ENCODE measurements at places on chromosomes 7 and 10.

DNA sequence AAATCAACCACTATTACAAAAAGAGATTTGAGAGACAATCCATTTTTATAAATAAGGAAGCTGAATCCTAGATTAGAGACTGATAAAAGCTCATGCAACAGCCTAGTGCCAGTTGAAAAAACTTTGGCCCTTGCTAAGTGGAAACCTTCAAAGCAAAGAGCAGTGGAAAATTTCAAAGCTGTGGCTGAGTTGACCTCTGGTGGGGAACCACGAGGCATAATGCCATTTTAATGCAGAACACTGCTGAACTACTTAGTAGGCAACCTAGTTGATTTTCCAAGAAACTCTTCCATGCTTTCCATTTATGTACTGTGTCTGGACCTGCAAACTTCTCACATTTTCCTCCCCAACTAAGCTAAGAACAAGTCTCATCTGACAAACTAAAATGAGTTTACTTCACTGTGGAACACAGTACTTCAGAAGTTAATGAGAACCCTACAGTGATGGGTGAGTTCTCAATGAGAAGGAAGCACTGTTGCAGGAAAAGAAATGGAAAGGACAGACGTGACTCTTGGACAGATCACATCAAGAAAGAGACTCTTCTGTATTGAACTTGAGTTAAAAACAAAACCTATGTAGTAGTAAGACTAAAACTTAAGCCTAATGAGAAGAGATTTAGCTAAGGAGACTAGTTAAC lies 19.5 kb downstream of the FZD9 start:
- no peak overlapping the region for H3K4me3 ChIP-seq
- DNase-seq: no peak
- peak overlapping the region; percentile 35 for H3K27ac ChIP-seq

- H3K27ac ChIP-seq: no peak within 1 kb of the TSS
- H3K27me3 ChIP-seq: peaks cover 80% of the 10 kb centered on the region
- no peak within 1 kb of the TSS for H3K4me3 ChIP-seq
Observed at GRCh38 chr10:133087679-133088178, at the start of gene ADGRA1. Gene ADGRA1 (plus strand): TSS chr10:133087924. CDS start chr10:133088910, 986 bp downstream.

GRCh38 chr10:115898242-115898641 lies 374.8 kb downstream of the GFRA1 start:
- no peak overlapping the region for H3K4me3 ChIP-seq
- H3K27me3 ChIP-seq: no peaks in the 10 kb centered on the region
- no peaks in the 10 kb centered on the region for H3K36me3 ChIP-seq
- DNase-seq: no peak

- no peak overlapping the region for H3K27ac ChIP-seq
- no peak overlapping the region for H3K4me3 ChIP-seq
- H3K27me3 ChIP-seq: no peaks in the 10 kb centered on the region
- DNase-seq: no peak
- no peaks in the 10 kb centered on the region for H3K4me1 ChIP-seq
Observed at GRCh38 chr7:53900856-53901528, 641.2 kb upstream of the VSTM2A start.

- H3K4me1 ChIP-seq: no peaks in the 10 kb centered on the region
- H3K4me3 ChIP-seq: no peak overlapping the region
- no peak for DNase-seq
- no peak overlapping the region for H3K27ac ChIP-seq
Observed at GRCh38 chr7:111437736-111438135, 124.6 kb downstream of the IMMP2L start.

GRCh38 chr7:32905175-32905662 lies 13.7 kb upstream of the KBTBD2 start:
- peak overlapping the region; percentile 25 for H3K4me3 ChIP-seq
- H3K36me3 ChIP-seq: no peaks in the 10 kb centered on the region
- DNase-seq: no peak
- H3K4me1 ChIP-seq: peaks cover 7% of the 10 kb centered on the region
- H3K27me3 ChIP-seq: no peaks in the 10 kb centered on the region

DNA sequence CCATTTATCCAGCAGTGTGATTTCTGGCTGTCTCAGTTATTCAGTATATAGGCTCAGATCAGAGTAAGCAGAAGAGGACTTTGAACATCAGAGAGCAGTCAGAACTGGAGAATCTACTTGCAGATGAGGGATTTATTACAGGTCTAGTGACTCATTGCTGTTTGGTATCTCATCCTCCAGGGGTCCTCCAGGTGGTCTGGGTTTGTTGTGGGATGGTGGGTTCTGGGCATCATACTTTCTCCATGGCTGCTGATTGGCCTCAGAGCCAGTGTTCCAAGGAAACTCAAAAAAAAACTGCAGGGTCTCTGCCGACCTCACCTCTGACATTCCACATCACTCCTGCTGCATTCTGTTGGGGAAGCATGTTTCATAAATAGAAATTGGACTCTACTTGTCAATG lies 214.8 kb downstream of the CNTNAP2 start:
- no peaks in the 10 kb centered on the region for H3K4me1 ChIP-seq
- H3K4me3 ChIP-seq: no peak overlapping the region
- DNase-seq: no peak
- H3K36me3 ChIP-seq: no peaks in the 10 kb centered on the region

DNA sequence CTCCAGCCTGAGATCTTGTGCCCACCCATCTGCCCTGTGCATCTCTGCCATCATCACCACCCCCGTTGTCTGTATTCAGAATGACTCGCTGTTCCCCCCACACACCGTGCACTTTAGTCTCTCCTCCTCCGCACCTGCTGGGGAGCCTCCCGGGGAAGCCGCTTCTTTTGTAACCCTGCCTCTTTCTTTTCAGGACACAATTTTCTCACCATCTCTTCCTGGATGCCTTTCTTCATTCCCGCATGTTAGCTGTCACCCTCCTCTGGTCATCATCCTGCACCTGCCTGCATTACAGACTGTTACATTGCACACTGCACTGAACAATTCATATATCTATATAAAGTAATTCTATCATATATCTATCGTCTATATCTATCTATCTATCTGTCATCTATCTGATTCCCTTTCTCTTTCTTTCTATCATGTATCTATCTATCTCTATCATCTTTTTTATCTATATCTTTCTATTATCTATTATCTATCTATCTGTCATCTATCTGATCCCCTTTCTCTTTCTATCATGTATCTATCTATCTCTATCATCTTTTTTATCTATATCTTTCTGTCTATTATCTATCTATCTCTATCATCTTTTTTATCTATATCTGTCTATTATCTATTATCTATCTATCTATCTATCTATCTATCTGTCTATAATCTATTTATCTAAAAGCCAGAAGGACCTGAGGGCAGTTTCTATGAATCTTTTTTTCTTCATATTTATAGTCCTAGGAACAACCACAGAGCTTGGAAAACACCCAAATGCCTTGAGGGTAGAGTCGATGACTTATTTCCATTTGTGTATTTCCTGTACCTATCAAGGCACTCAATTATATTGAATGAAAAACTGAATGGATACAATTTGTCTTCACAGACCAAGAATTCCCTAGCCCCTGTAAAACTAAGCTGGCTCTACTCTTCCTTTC lies 642.5 kb downstream of the ACTR3B start:
- no peak for DNase-seq
- H3K27me3 ChIP-seq: no peaks in the 10 kb centered on the region
- H3K27ac ChIP-seq: no peak overlapping the region
- no peaks in the 10 kb centered on the region for H3K4me1 ChIP-seq
- no peak overlapping the region for H3K4me3 ChIP-seq

DNA sequence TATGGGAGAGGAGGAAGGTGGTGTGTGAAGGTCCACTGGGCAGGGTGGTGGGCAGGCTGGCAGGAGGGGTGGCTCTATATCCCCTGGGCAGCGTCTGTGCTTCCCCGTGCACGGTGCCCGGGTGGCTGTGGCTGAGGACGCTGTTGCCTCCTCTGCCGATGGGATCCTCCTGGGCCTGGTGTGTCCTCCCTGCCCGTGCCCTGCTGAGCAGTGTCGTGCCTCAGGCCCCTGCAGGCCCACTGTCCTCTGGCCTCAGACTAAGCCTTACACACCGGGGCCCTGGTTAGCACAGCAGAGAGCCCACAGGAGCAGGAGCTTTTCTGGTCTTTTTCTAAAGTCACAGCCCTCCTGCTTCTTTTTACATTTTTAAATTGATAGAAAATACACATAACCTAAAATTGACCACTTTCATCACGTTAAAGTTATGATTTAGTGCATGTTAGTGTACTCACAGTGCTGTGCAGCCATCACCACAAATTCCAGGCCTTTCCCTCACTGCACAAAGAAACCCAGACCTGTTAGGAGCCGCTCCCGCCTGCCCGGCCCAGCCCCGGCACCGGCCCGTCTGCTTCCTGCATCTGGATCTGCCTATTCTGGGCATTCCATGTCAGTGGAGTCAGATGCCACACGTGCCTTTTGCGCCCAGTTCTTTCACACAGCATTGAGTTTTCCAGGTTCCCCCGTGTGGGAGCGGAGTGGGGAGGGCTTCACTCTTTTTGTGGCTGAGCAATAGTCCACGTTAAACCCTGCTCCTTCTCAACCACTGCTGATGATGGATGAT lies 19.4 kb downstream of the PFKFB3 start:
- H3K27me3 ChIP-seq: no peaks in the 10 kb centered on the region
- H3K36me3 ChIP-seq: peaks cover 100% of the 10 kb centered on the region
- H3K27ac ChIP-seq: no peak overlapping the region
- H3K4me3 ChIP-seq: no peak overlapping the region

GRCh38 chr10:88114368-88114767 lies 250.9 kb downstream of the PTEN start:
- peak overlapping the region; percentile 69 for H3K27ac ChIP-seq
- H3K4me3 ChIP-seq: no peak overlapping the region
- H3K27me3 ChIP-seq: no peaks in the 10 kb centered on the region
- H3K36me3 ChIP-seq: no peaks in the 10 kb centered on the region
- no peak for DNase-seq

GRCh38 chr10:102832987-102833386 lies 4.2 kb downstream of the CYP17A1 start:
- peaks cover 5% of the 10 kb centered on the region for H3K27me3 ChIP-seq
- no peaks in the 10 kb centered on the region for H3K36me3 ChIP-seq
- H3K27ac ChIP-seq: no peak overlapping the region
- no peak overlapping the region for H3K4me3 ChIP-seq

DNA sequence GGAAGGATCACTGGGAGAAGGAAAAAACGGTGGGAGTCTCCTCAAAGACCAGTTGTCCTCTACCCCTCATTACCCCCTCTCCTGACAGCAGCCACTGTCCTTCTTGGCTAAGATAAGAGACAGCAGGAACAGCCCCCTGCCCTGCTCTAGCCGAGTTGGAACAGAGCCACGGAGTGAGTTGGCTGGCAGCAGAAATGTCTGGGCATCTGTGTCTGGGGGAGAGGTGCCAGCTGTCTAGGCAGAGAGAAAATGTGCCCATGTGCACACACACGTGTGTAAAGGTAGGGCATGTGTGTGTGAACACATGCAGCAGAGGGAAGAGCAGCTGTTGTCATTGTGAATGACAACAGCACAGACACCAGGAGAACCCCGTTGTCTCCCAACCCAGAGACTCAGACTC lies 9.4 kb upstream of the HILPDA start:
- H3K36me3 ChIP-seq: no peaks in the 10 kb centered on the region
- H3K27me3 ChIP-seq: no peaks in the 10 kb centered on the region
- H3K4me3 ChIP-seq: no peak overlapping the region
- H3K27ac ChIP-seq: no peak overlapping the region

DNA sequence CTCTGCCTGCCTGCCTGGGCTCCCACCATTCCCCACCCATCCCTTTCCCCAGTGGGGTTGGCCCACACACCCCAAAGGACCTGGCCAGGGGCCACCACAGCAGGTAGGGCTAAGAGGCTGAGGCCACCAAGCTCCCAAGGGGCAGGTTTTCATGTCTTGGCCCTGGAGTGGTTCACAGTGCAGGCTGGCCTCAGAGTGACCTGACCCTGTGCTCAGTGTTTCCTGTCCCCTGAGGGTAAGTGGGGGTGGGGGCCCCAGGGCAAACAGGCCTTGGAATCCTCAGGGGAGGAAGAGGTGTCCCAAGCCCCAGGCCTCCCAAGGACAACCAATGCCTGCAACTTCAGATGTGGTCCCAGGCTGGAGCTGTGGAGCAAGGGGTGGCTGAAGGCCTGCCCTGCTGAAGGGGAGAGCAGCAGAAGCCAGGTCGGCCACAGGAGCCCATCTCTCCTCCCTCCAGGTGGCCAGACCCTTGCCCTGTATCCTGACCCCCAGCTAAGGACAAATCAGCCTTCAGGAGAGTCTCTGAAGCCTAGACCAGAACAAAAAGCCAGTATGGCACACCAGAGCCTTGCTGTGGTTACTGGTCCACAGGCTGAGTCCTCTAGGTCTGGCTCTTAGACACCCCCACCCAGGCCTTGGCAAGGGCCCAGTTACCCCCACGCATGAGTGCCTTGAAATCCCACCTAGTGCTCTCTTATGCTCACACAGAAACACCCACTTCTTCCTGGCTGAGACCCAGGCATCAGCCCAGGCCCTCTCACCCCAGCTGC lies 27.6 kb downstream of the POLL start:
- H3K36me3 ChIP-seq: peaks cover 4% of the 10 kb centered on the region
- DNase-seq: peak; percentile 64
- no peak overlapping the region for H3K27ac ChIP-seq
- H3K27me3 ChIP-seq: peaks cover 5% of the 10 kb centered on the region

- peaks cover 41% of the 10 kb centered on the region for H3K4me1 ChIP-seq
- no peaks in the 10 kb centered on the region for H3K36me3 ChIP-seq
- peak overlapping the region; percentile 90 for H3K27ac ChIP-seq
Observed at GRCh38 chr7:135980012-135980551, 2.9 kb upstream of the MTPN start.

- no peaks in the 10 kb centered on the region for H3K36me3 ChIP-seq
- H3K4me3 ChIP-seq: no peak overlapping the region
- H3K4me1 ChIP-seq: peaks cover 35% of the 10 kb centered on the region
- H3K27ac ChIP-seq: no peak overlapping the region
- DNase-seq: no peak
Observed at GRCh38 chr10:127873901-127874470, 18.8 kb downstream of the CLRN3 start.

DNA sequence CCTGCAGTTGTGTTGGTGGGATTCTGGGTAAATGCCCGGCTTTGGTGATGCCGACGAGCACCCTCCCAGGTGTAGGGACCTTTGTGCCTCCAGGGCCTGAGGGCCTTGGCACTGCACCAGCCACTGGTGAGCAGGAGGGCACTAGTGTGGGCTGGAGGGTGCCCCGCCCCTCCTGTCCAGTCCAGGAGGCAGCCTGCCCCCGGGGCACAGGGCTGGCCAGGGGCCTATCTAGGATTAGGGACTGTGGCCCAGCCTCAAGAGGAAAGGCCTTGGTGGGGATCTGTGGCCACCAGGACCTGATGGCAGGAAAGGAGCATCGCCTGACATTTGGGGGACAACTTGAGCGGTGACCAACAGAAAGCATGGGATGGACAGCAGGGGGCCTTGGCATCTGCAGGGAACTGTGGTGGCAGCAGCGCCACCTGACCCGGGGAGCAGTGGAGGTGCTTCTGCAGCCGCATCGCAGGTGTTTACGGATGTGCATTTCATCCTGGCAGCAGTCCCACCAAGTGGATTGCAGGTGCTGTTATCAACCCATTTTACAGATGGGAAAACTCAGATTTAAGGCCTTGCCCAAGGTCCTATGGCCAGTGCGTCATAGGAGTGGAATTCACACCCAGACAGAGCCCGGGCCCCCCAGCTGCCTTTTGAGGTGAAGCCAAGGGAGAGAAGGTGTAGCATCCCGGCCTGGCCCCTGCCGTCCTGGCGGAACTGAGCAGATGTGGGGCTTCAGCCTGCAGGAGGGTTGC lies 11.1 kb downstream of the ZNF316 start:
- no peaks in the 10 kb centered on the region for H3K27me3 ChIP-seq
- no peak overlapping the region for H3K27ac ChIP-seq
- peaks cover 100% of the 10 kb centered on the region for H3K36me3 ChIP-seq
- no peaks in the 10 kb centered on the region for H3K4me1 ChIP-seq

Data from spleen (tissue), 13 donors.